Fibroblast of the aortic adventitia (primary cell): ENCODE measurements at places on chromosomes 4 and X.

DNA sequence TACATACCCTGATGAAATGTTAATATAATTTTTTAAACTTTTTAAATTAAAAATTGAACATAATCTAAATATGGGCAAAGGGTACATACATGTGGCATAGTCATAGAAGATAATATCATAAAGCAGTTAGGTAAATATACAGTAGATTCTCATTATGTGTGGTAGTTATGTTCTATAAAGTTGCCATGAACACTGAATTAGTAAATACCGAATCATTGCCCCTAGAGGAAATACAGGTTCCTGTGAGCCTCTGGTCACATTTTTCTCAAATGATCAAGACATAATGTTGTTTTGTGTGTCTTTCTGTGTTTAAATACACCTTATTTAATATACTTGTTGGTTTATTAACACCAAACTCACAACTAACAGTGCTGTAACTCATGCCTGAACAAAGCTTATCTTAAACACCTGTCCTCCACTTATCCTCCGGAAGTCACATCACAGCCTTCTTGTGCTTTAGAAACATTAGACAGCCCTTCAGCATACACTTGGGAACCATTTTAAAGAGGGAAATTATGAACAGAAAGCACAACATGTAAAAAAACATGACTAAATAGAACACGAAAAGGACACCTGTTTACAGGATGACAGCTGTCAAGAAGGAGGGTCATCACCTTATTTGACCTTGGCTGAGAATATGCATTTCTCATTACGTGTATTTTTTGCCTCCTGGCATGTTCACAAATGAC is 169.4 kb upstream of the NAP1L5 start:
- no peak for DNase-seq

- DNase-seq, result peak; percentile 19
Measured at GRCh38 chrX:56833626-56834025, 104.6 kb downstream of the NBDY start.

- DNase-seq, result no peak
Measured at GRCh38 chrX:119407681-119408080, 8.5 kb downstream of the SLC25A43 start.

- peak; percentile 81 for DNase-seq
Measured at GRCh38 chr4:77697860-77698590, 92.4 kb downstream of the CXCL13 start.

GRCh38 chrX:109842611-109843010 is 109.6 kb upstream of the ACSL4 start:
- no peak for DNase-seq

DNA sequence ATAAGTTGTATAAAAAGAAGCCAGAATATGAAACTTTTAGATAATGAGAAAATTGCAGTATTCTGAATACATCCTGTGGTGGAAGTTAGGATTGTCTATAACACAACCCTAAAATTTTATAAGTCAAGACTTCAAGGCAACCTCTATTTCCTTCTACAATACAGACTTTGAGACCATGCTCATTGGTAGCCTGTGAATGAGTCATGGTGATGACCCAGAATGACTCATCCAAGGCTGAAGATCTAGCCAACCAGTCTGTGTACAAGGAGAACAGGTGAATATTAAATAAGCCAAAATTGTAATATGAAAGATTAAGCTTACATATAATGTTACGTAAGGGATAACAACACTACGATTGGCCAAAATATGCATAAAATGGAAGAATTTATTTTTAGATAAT is 475.9 kb upstream of the GALNT7 start:
- no peak for DNase-seq

DNA sequence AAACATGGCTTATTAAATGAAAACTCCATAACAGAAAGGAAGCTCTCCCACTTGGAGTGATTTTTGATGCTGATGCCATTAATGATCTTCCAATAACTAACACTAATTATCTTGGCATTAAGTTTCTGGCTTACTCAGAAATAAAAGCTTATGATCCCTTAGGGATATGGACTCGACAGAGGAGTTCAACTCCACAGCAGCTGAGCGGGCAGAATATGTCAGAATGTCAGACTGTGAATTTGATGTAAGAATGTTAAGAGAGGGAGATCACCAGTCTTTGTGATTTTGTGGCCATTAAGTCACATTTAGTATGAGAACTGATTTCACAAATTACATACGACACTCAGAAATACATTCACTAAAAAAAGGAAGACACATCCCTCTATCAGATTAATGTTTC is 2244.0 kb downstream of the ARAP2 start:
- DNase-seq, result no peak

DNA sequence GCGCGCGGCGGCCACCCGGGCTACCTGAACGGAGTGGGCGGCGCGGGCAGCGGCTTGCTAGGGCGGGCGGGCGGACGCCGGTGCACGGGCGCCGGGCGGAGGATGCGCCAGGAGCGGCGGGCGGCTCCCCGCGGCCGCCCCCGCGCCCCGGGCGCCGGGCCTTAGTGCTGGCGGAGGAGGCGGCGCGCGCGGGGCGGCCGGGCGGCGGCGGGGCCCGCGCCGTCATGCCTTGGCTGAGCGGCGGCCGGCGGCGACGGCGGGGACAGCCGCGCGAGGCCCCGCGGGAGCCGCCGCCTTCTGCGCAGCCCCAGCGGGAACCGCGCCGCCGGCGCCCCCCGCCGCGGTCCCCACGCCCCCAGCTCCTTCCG is 48.2 kb downstream of the CLDN34 start:
- no peak for DNase-seq

DNA sequence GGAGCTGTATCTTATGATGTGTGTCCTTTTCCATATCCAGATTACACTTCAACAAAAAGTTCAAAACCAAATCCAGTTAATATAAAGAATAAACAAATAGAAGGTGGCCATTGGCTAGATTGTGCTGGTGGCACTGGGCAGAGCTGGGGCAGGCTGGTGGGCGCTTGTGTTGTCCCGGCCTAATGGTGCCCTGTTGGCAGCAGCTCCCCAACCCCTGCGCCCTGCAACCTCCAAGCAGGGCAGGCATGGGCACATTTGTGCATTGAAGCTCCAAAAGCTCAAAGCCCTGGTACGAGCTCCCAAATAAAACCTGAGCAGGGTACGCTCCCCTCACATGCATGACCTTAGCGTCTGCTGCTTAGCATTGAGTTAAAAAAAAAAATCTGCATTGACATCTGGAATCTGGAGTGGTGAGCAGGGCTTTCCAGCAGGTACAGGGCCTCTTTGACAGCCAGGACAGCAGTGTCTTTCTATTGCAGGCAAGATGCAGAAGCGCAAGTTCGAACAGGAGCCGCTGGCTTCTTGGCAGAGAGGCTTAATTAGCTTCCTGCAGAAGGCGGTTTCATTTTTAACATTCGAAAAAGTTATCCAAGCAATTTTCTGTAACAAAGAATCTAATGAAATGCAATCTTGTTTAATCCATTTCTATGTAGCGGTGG is 25.9 kb upstream of the NYX start:
- no peak for DNase-seq

- DNase-seq, result no peak
Measured at GRCh38 chr4:153398713-153399112, 54.2 kb downstream of the MND1 start.

- DNase-seq, result no peak
Measured at GRCh38 chr4:174494146-174494545, 28.1 kb downstream of the HPGD start.

- DNase-seq, result no peak
Measured at GRCh38 chr4:65495439-65495838, 174.8 kb downstream of the EPHA5 start.
